Suppressor macrophage (primary cell): ENCODE measurements at places on chromosomes 6 and 20.
A peak's percentile ranks its signal among the peaks of the same experiment; 100 is the strongest.

DNA sequence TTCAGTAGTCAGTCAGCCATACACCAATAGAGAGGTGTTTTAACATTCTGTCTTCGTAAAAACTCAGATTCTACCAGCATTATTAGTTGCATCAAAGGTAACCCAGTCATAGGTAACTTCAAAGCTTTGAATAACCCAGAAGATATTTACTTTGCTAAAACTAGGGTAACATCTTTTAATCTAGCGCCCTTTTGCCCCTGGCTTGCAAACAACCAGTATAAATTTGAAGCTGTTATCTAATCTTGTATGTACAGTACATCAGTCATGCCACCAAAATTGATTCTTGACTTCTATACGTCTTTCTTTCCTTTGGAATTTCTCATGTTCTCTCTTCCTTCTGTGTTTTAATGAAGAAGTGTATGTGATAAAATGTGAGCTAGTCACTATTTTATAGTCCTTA lies 109.3 kb downstream of the LIN28B start:
- no peak for DNase-seq

DNA sequence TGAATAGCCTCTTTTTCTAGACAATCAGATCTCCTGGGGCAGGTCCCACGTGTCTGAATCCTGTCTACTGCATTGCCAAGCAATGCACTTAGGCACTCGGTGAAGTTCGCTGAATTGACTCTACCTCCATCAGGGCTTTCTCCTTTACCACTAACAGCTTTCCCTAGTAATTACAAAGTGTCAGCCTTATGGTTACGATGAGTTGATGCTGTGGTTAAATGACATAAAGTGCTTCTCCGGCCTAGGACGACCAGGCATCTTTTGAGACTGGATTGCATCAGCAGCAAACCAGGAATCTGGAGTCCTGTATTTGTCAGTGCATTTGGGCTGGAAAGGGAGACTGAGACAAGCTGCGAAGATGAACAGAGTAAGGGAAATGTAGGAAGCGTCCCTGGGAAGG lies 21.5 kb downstream of the NOX3 start:
- DNase-seq, result no peak

- no peak for DNase-seq
These were observed 7.5 kb downstream of the DEF6 start for GRCh38 chr6:35305117-35305516.

DNA sequence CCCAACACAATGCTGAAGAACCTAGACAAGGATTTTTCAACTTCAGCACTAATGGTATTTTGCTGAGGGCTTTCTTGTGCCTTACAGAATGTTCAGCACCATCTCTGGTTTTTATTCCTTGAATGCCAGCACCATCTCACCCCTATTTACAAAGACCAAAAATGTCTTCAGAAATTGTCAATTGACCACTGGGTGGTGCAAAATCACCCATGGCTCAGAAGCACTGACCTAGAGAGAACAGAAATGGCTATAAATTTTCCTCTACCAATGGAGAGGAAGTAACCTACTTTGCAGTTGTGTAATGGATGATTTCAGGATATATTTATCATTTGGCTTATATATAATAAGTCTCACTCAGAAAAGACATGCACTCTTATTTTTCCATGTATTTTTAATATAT lies 431.0 kb upstream of the IRAK1BP1 start:
- no peak for DNase-seq

DNA sequence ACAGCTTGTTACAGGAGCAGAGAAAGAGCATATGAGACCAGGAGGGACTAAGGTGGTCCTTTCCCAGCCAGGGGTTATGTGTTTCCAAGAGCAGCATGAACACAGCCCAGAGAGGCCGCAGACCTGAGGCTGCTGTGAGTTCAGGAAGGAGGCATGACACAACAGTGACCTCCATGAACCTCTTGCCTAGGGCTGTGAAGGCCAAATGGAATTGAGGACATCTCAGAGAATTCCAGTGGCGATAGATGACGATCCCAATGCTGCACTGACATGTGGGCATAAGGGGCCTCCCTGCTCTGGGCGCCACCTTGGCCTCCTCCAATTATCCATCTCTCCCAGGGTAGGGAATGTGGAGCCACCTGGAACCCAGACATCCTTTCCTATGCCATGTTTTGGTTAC lies 79.9 kb upstream of the FUCA2 start:
- DNase-seq, result no peak

GRCh38 chr20:54200487-54201267 lies 7.2 kb upstream of the PFDN4 start:
- no peak for DNase-seq

- DNase-seq, result no peak
These were observed 548.2 kb downstream of the QKI start for GRCh38 chr6:163962627-163963117.

DNA sequence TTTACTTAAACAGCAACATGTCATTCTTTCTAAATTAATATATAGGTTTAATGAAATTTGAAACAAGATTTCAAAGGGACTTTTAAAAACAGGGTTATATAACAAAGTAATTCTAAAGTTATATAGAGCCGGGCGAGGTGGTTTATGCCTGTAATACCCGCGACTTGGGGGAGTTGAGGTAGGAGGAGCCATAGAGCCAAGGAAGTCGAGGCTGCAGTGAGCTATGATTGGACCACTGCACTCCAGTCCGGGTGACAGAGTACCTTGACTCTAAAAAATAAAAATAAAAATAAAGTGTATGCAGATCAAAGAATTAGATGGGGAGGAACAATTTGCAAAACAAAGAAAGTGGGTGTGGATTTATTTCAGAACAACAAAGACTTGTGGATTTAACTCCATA lies 151.1 kb upstream of the GLP1R start:
- DNase-seq, result no peak

DNA sequence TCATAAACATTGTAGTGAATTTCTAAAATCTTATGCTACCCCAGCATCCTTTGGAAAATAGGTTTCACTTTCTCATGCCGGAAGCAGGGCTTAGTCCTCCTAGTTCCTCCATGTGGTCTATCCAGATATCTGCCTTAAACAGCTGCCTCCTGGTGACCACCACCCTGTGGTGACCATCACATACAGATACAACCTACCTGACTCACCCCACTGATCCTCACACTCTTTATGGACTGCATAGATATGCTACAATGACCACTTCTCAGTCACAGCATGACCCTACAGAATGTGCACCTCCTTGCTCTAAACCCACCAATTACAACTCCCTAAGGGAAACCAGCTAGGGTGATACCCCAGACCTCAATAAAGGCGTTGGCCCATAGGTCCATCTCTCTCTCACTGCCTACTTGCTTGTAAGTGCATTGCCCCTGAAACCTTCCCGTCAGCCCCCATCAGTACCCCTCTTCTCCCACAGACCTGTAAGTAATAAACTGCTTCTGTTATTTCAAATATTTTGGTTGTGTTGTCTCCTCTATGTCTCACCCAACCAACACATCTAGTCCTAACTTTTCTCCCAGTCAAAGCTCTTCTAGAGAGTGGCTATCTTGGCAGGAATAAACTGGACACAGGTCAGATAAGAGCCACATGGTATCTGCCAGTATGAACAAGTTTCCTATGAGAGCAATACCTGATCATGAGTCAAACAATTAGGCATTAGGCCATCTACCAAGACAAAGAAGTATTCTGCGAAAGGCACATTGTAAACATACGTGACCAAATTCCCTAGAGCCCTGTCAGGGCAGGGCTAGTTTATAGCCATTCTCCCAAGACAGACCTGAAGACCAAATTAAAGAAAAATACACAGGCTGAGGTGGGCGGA lies 39.4 kb upstream of the PLEKHG1 start:
- DNase-seq, result no peak

- DNase-seq, result no peak
These were observed 705.9 kb downstream of the MAFB start for GRCh38 chr20:39983183-39983582.

- DNase-seq, result no peak
These were observed 96.8 kb downstream of the ARMC2 start for GRCh38 chr6:108944707-108945680.

GRCh38 chr20:21046413-21047070 lies 59.6 kb downstream of the LINC00237 start:
- no peak for DNase-seq

DNA sequence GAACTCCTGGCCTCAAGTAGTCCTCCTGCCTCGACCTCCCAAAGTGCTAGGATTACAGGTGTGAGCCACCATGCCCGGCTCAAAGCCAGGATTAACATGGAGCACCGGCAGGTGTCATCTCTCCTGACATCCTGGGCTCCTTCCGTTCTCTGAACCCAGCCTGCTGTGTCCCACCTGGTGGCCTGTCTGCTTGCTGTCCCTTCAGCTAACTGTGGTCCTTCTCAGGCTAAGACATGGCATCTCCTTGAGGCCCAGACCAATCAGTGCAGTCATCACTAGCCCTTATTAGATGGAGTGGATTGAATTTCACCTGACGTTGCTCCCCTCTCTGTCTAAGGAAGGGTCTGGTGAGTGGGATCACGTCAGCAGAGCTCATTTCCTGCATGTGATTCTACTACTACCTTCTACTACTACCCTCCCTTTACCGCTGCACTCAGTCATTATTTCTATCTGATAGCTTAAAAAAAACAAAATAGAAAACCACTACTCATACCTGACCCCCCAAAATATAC lies 28.0 kb upstream of the SYNJ2 start:
- no peak for DNase-seq

DNA sequence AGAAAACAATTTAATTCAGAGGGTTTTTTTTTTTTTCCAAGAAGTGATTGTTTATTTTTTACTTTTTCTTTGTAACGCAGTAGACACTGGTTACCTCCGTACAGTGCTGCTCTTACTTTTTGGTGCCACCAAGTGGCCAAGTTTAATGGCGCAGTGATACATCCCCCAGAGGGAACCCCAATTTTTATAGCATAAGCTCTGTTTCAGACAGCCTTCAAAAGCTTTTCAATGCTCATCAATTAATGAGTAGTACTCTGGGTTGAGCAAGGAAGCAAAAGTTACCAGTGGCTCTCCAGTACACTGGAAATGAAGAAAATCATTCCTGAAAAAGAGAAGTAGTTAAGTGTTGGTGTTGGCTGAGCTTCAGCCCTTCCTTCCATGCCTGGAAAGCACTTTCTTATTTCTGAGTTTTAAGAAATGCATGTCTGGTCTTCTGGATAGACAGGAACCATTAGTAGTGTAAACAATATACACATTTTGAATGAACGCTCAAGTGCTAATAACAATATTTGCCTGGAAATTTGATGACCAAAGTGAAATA lies 129.1 kb upstream of the SMLR1 start:
- peak; percentile 34 for DNase-seq

- no peak for DNase-seq
These were observed 64.9 kb downstream of the SLC23A2 start for GRCh38 chr20:4936392-4936850.

DNA sequence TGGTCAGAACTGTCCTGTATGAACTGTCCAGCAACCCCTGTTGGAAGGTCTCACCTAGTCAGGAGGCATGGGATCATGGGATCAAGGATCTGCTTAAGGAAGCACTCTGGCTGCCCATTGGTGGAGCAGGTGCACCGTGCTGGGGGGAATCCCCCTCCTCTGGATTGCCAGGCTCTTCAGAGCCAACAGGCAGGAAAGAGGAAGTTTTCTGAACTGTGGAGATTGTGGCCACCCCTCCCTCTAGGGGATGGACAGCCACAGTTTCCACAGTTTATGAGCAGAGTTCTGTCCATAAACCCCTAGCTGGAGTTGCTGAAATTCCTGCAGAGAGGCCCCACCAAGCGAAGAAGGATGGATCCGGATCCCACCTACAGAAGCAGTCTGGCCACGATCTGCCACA lies 13.0 kb upstream of the HLA-DQB1 start:
- no peak for DNase-seq

DNA sequence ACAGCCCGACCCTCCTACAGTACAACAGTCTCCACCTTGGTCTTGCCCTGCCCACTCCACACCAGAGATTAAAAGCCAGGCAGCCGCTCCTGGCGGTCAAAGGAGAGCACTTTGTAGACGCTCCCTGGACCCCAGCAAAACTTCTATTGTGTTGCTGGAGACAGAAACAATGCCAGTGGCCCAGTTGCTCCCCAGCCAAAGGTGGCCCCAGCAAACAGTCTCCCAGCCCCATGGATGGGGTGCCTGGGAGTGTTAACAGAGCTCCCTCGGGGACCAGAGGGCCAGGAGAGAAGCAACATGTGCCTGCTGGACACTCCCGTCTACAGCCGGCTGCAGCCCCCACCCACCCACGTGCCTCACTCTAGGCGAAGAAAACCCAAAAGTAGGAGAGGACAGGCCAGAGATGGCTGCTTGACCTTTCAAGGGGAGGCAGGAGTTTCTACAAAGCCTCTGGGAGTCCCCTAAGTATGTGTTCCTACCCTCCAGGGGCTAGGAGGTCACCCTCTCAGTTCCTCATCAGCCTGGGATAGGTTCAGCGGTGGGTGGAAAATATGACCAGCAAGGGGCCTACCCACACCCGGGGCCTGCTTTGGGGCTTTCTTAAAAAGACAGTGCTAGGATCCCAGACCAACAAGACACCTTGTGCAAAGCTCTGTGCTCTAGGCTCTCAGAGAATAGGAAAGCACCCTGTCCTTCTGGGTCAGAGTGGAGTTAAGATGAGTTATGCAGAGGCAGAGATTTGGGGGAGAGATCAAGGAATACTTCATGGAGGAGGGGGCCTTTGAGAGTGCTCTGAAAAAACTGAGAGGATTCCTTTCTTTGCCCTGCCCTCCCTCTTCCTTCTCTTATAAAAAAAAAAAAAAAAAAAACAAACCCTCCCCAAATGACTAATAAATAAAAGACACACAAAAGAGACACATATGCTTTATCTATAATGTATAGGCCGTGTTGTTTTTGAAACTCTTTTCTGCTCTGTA lies 19.0 kb upstream of the PREX1 start:
- DNase-seq, result peak; percentile 92

DNA sequence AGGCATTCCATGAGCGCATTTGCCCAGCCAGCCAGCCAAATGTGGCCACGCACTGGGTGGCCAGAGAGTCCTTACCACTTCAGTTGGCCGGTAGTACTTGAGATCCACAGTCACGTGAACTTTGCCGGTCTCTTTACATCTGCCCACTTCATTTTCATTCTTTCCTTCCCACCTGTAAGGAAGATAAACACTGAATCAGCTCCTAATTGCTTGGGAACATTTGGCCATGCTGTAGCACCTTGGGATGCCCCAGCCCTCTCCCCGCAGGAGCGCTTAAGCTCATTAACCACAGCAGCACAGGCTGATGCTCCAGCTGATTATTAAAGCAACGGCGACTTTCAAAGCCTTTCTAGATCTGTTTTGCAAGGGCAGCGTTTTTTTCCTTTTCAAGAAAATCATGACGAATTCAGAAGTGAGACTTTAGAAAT lies 116.6 kb downstream of the FOXC1 start:
- DNase-seq, result no peak
